T-helper 2 cell treated with Interferon-gamma antibody and Interleukin-4, amounts not matched to agents 5 μg/mL and 100 μg/mL, for 36 hours (primary cell): ENCODE measurements at places on chromosomes 7 and 10.

- peaks cover 2% of the 10 kb centered on the region for H3K27me3 ChIP-seq
- DNase-seq, result no peak
- peak overlapping the region; percentile 97 for H3K27ac ChIP-seq
- H3K36me3 ChIP-seq, result peaks cover 14% of the 10 kb centered on the region
- peak overlapping the region; percentile 93 for H3K4me3 ChIP-seq
These were observed 861 bp downstream of the NRBF2 start for GRCh38 chr10:63133821-63134557.

GRCh38 chr7:21999896-22000295 lies 54.2 kb upstream of the CDCA7L start:
- no peak overlapping the region for H3K4me3 ChIP-seq
- peaks cover 4% of the 10 kb centered on the region for H3K4me1 ChIP-seq
- DNase-seq, result no peak
- peaks cover 16% of the 10 kb centered on the region for H3K27me3 ChIP-seq

GRCh38 chr10:14116837-14117236 lies 213.9 kb downstream of the FRMD4A start:
- H3K4me3 ChIP-seq, result no peak overlapping the region
- H3K36me3 ChIP-seq, result no peaks in the 10 kb centered on the region
- no peaks in the 10 kb centered on the region for H3K4me1 ChIP-seq
- no peaks in the 10 kb centered on the region for H3K27me3 ChIP-seq
- DNase-seq, result no peak

- no peaks in the 10 kb centered on the region for H3K4me1 ChIP-seq
- no peak for DNase-seq
- H3K4me3 ChIP-seq, result no peak overlapping the region
- no peak overlapping the region for H3K27ac ChIP-seq
These were observed 247.7 kb upstream of the CNTNAP2 start for GRCh38 chr7:145868935-145869334.

- H3K27ac ChIP-seq, result no peak overlapping the region
- H3K27me3 ChIP-seq, result no peaks in the 10 kb centered on the region
- DNase-seq, result no peak
- H3K36me3 ChIP-seq, result peaks cover 18% of the 10 kb centered on the region
- peaks cover 15% of the 10 kb centered on the region for H3K4me1 ChIP-seq
- no peak overlapping the region for H3K4me3 ChIP-seq
These were observed 27.8 kb downstream of the RHEB start for GRCh38 chr7:151491859-151492258.

- no peaks in the 10 kb centered on the region for H3K4me1 ChIP-seq
- H3K36me3 ChIP-seq, result no peaks in the 10 kb centered on the region
- DNase-seq, result no peak
- H3K4me3 ChIP-seq, result no peak overlapping the region
These were observed 817.5 kb downstream of the NRG3 start for GRCh38 chr10:82692458-82692857.

GRCh38 chr7:54541669-54542625 lies at the start of gene VSTM2A:
VSTM2A (plus strand) TSS chr7:54542375; CDS start chr7:54542731, 356 bp downstream.
- DNase-seq, result no peak
- peaks cover 2% of the 10 kb centered on the region for H3K4me1 ChIP-seq
- H3K27ac ChIP-seq, result no peak within 1 kb of the TSS
- peaks cover 29% of the 10 kb centered on the region for H3K27me3 ChIP-seq

DNA sequence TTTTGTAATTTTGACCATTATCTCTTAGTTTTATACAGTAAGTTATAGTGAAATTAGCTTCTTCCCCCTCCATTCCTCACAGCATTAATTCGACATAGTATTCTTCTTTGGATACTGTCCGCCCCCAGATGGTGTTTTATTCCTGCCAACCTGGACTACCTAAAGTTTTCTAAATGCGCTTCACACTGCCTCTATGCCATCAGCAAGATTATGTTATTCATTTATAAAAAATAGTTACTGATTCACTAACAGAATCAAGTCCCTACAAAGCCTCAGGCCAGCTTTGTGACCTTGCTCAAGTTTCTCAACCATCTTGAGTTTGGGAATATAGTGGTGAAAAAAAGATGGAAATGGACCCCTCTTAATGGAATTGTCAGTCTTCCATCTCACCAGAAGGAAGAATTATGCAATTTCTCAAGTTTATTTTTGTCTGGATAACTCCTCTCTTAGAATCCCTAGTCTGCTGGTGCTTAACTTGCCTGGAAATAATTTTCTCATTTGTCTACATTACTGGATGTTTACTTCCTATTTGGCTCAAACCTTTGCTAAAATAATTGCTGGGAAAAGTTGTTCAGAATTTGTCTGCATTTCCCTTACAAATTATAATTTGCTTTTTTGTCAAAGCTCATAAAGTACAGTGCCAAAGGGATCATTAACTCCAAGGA lies 16.7 kb upstream of the FGL2 start:
- no peak overlapping the region for H3K27ac ChIP-seq
- no peak overlapping the region for H3K4me3 ChIP-seq
- H3K36me3 ChIP-seq, result peaks cover 4% of the 10 kb centered on the region
- no peak for DNase-seq

DNA sequence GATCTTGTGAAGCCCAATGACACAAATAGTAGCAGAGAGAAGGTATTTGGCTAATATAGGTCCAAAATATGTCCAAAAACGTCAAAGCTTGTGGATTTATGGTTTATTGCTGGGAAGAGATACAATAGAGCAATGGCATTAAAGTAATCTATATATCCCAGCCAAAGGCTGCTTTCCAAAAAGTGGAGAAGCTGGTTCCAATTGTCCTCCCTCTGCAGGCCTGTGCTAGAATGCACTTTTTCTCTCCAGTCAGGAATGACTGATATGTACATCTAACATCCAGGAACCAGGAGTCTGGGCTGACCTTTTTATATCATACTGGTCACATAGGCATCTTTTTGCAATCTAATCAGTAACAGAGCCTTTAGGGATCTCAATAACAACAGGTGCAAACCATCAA lies 167.1 kb upstream of the FAM3C start:
- no peak overlapping the region for H3K27ac ChIP-seq
- H3K27me3 ChIP-seq, result peaks cover 10% of the 10 kb centered on the region
- no peak overlapping the region for H3K4me3 ChIP-seq
- H3K4me1 ChIP-seq, result no peaks in the 10 kb centered on the region
- no peak for DNase-seq
- no peaks in the 10 kb centered on the region for H3K36me3 ChIP-seq

DNA sequence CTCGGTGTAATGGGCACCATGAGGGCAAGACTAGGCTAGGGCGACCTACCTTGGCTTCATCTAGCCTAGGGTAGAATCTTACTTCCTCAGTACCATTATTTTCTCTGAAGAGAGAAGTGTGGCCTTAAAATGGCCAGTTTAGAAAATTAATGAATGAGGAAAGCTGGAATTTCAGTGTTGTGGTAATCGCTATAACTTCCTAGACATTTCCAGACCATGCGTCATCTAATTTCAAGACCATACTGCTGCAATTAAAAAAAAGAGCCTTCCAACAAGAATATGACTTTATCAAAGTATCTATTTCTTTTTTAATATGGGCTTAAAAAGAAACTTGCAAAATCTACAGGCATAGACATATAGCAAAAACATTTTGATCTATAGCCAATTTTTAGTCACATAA lies 68.5 kb downstream of the CPVL start:
- no peak overlapping the region for H3K27ac ChIP-seq
- peaks cover 9% of the 10 kb centered on the region for H3K27me3 ChIP-seq
- H3K4me1 ChIP-seq, result no peaks in the 10 kb centered on the region
- H3K36me3 ChIP-seq, result no peaks in the 10 kb centered on the region

DNA sequence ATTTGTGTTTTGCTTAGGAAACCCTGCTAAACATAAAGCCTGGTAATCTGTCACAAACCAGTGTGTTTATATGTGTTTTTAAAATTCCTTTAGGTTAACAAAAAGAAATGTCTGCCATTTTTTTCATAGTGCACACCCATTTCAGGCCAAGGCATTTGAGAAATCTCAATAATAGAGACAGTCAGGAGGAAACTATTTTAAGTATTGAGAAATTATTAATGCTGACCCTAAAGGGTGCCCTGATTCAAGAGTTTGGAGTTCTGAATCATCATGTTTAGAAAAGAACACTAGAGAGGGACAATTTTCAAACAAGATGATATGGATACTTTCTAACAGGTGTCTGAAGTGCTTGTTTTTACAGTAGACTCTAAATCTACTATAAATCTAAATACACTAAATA lies 28.7 kb downstream of the MALRD1 start:
- no peaks in the 10 kb centered on the region for H3K4me1 ChIP-seq
- no peak overlapping the region for H3K27ac ChIP-seq
- DNase-seq, result no peak
- no peak overlapping the region for H3K4me3 ChIP-seq
- H3K36me3 ChIP-seq, result no peaks in the 10 kb centered on the region
- no peaks in the 10 kb centered on the region for H3K27me3 ChIP-seq

GRCh38 chr10:49598986-49599385 lies 11.1 kb upstream of the SLC18A3 start:
- H3K36me3 ChIP-seq, result no peaks in the 10 kb centered on the region
- H3K27me3 ChIP-seq, result peaks cover 5% of the 10 kb centered on the region
- H3K4me3 ChIP-seq, result no peak overlapping the region
- H3K27ac ChIP-seq, result no peak overlapping the region
- no peak for DNase-seq
- no peaks in the 10 kb centered on the region for H3K4me1 ChIP-seq

DNA sequence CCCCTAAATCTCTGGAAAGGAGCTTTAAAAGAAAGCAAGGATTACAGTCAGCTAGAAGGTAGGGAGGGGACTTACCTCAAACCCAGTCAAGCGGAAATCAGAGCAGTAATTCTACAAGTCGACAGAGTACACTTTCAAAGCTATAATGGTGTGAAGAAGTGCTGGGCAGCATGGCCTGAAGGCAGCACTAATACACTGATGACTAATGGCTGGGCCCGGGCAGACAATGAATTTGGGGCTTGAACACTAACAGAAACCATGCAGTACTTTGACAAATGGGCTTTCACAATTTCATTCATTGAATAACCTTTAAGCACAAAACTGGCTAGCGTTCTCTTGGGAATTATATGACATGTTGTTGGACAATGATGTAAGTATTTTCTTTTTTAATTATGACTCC lies 4.7 kb downstream of the GLI3 start:
- H3K27me3 ChIP-seq, result peaks cover 85% of the 10 kb centered on the region
- H3K36me3 ChIP-seq, result no peaks in the 10 kb centered on the region
- H3K27ac ChIP-seq, result no peak overlapping the region
- peaks cover 10% of the 10 kb centered on the region for H3K4me1 ChIP-seq
- no peak overlapping the region for H3K4me3 ChIP-seq

DNA sequence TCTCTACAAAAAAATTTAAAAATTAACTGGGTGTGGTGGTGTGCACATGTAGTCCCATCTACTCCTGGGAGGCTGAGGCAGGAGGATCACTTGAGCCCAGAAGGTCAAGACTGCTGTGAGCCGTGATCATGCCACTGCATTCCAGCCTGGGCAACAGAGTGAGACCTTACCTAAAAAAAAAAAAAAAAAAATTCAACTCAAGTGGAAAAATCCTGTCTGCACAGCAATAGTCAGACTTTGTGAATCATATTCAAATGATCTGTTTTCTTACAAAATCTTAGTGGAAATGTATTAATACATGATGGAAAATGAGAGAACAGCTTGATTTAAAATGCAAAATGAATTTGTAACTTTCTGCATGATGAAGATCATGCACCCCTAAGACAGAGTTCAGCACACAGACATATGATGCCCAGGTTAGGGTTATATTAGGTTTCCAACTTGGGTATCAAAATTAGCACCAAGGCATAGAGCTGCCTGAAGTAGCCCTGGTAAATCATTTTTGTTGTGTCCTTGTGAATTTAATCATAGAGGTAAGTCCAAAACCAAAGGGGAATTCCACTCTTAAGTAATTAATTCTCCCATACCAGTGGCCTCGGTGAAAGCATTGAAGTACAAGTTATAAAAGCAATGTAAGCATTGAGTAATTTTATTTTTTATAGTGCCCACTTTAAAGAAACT lies 93.8 kb downstream of the ADD3 start:
- H3K4me1 ChIP-seq, result peaks cover 21% of the 10 kb centered on the region
- H3K27me3 ChIP-seq, result no peaks in the 10 kb centered on the region
- no peak overlapping the region for H3K27ac ChIP-seq
- H3K4me3 ChIP-seq, result no peak overlapping the region

DNA sequence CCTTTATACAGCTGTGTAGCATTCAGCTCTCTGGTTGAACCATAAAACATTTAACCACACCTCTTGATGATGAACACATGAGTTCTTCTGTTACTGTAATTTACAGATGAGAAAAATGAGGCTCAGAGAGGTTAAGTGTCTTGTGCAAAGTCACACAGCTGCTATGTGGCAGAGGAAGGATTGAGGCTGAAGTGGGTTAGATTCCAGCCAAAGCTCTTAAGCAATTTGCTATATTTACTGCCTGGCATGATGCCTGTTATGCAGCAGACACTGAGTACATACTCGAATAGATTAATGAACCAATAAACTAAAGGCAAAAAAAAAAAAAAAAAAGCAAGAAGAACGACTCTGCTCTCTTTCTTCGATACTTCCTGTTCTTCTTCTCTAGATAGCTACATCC lies 35.7 kb downstream of the GFRA1 start:
- no peak overlapping the region for H3K27ac ChIP-seq
- H3K4me1 ChIP-seq, result no peaks in the 10 kb centered on the region
- no peaks in the 10 kb centered on the region for H3K36me3 ChIP-seq
- DNase-seq, result no peak

DNA sequence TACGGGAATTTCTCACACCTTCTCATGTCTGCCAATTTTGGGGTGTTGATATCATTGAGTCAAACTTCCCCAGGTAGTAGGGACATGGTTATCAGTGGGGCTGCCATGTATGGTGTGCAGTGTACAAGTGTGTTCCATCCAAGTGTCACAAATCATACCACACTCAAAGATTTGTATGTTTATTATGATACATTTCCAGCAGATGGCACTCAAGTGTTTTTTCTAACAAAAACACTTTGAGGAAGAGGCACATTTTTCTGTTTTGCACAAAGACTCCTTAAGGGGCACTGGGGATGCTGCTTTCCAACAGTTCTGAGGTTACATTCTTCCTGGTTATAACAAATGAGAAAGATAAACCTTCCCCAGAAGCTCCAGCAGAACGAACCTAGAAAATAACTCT lies 414.5 kb downstream of the REEP3 start:
- no peaks in the 10 kb centered on the region for H3K27me3 ChIP-seq
- no peak overlapping the region for H3K27ac ChIP-seq
- no peaks in the 10 kb centered on the region for H3K36me3 ChIP-seq
- no peak for DNase-seq
- no peak overlapping the region for H3K4me3 ChIP-seq

GRCh38 chr10:86692023-86692514 lies 23.8 kb downstream of the LDB3 start:
- peaks cover 5% of the 10 kb centered on the region for H3K27me3 ChIP-seq
- peaks cover 4% of the 10 kb centered on the region for H3K4me1 ChIP-seq
- H3K4me3 ChIP-seq, result no peak overlapping the region
- no peak overlapping the region for H3K27ac ChIP-seq
- DNase-seq, result no peak

- H3K36me3 ChIP-seq, result no peaks in the 10 kb centered on the region
- peaks cover 57% of the 10 kb centered on the region for H3K27me3 ChIP-seq
- H3K4me1 ChIP-seq, result peaks cover 15% of the 10 kb centered on the region
- H3K4me3 ChIP-seq, result no peak overlapping the region
- no peak overlapping the region for H3K27ac ChIP-seq
- no peak for DNase-seq
These were observed 608 bp downstream of the ACHE start for GRCh38 chr7:100894860-100895700.
